Activated CD8-positive, alpha-beta T cell treated with anti-CD3 and anti-CD28 coated beads, Interleukin-2, amount 10 ng/mL, durations not matched to agents 7 days and 5 days (primary cell): ENCODE measurements at places on chromosomes 6 and 20.

DNA sequence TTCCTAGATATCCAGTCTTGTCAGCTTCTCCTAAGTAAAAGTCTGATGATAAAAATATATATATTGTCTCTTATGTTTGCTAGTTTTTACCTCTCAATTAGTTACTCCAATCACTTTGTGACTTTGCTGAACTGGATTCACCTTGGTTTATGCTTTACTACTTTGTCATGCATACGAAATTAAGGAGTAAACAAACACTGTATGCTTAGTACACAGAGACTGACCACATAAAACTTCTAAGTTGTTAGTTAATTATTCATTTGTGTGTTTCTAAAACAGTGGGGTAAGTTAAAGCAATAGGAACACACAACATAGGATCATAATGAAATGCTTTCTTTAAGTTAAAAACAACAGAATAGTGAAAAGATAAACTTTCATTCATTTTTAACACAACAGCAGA, 877.3 kb upstream of the MAP3K7 start:
- DNase-seq = no peak

- DNase-seq = no peak
Measured at GRCh38 chr6:14086701-14087100, 30.9 kb upstream of the CD83 start.

DNA sequence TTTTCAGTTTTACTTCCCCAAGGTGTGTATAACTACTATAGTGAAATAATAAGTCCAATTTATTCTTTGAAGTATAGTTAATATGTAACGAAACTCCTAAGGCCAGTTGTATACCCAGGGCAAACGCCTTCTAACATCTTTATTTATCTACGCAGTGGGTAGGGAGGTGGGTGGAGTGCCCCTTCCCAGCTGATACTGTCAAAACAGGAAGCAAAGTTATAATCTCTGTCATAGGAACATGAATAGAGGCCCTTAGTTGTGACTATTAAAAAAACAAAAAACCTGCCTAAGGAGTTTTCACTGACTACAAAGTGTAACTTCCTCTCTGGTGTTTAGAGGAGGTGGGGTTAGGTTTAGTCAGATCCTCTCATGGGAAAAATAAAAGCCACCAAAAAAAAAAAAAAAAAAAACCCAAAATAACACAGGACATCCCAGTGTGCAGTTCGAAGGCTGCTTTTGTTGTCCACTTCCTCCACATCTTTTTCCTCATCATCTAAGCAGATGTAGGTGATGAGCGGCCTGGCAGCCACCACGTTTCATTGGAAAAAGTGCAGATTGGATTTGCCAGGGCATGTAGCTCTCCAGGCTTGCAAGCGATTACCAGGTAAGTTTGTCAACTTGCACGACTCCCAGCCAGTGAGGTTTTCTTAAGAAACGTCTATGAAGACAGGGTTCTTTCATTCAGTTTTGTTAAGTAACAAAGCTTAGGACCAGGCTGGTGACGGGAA, 58.7 kb downstream of the UTRN start:
- DNase-seq = peak; percentile 63

- DNase-seq = peak; percentile 57
Measured at GRCh38 chr20:37392441-37393195, 46.7 kb downstream of the SRC start.

DNA sequence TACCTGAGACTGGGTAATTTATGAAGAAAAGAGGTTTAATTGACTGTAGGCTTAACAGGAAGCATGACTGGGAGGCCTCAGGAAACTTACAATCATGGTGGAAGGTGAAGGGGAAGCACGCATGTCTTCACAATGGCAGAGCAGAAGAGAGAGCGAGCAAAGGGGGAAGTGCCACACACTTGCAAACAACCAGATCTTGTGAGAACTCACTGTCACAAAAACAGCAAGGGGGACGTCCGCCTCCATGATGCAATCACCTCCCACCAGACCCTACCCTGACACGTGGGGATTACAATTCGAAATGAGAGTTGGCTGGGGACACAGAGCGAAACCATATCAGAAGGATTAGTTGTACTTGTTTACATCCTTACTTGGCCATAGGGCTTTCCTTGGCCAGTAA, 49.7 kb downstream of the FIG4 start:
- DNase-seq = no peak

- DNase-seq = no peak
Measured at GRCh38 chr6:79373880-79374279, 139.4 kb upstream of the HMGN3 start.

DNA sequence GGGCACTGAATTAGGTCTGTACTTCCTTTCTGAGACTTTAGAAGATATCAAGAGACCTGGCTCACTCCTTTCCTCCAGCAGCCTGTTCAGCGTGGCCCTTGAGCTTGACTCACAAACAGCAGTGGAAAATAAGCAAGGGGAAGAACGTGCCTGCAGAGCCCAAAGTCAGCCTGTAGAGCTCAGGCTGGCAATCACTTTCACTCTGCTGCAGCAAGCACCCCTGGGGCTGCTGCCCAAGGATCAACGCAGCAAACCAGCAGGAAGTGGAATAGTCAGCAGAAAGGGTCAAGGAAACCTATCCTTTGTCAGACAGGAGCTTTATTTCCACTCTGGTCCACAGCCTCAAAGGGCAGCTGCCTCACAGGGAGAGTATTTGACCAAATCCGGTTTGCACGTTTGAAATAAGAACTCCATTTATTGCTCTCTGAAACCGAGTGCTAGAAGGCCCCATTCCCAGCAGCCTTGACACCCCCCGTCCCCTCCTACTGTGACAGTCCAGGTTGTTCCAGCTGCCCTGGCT, 77.4 kb downstream of the PRDM1 start:
- DNase-seq = peak; percentile 71

GRCh38 chr6:71537717-71538116, 249.1 kb downstream of the OGFRL1 start:
- no peak for DNase-seq
